Panc1 (cell line): ENCODE measurements at places on chromosomes 12 and 14.

DNA sequence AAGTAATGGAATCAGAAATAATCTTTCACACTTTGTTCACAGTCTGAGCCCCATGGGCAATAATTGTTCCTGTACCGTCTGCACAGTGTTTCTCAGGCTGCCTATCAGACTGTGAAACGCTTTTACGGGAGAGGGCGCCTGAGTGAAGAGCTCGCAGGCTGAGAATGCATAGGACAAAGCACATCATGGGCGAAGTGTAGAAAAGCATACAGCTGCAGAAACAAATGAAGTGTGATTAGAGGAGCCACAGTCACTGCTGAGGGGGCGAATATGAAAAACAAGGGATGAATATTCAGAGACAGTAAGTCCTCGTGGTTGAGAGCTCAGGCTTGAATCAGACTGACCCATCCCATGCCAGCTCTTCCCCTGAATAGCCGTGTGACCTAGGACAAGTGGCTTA is 438.4 kb upstream of the DCN start:
- no peak for DNase-seq

GRCh38 chr12:104164634-104165033 is 26.6 kb upstream of the NFYB start:
- no peak for DNase-seq

DNA sequence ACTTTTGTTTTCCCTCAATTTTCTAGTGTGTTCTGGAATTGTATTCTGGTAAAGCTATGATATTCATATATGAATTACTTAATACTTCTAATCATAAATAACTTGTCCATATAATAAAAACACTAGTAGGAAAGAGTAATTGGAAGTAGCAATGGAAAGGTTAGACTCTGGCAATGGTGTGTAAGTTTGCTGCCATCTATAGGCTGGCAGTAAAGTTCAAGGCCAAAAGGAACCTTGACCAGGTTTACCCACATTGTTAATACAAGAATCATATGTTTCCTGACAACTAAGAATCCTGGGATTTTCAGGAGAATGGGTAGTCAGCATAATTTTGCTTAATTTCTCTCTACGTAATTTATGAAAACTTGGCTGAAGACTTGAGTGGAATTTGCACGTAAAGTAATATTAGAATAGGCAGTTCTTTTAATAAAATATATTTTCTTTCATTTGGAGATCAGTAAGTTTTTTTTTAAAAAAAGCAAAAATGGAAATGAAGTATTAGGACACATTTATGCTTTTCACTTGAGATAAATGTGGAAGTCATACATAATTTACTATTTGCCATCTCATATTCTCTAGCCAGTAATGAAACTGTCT is 926.7 kb downstream of the GALC start:
- no peak for DNase-seq

DNA sequence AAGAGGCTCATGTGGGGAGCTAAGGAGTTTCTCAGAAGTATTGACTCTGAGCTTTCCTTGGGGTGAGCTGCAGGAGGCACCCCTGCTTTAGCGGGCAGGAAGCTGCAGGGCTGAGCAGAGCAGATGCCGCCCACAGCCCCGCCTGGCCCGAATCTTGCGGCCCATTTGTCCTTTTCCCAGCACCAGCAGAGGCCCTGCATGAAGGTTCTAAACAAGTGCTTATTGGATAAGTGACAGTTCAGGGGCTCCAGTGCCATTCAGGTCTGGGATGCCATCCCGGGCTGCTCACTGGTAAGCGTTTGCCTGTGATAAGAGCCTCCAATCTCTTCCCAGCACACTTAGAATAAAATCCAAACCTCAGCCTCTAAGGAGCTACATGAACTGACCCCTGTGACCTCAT is 11.4 kb downstream of the RILPL1 start:
- DNase-seq, result no peak

GRCh38 chr14:80634106-80634758 is 307.3 kb downstream of the CEP128 start:
- DNase-seq, result no peak

DNA sequence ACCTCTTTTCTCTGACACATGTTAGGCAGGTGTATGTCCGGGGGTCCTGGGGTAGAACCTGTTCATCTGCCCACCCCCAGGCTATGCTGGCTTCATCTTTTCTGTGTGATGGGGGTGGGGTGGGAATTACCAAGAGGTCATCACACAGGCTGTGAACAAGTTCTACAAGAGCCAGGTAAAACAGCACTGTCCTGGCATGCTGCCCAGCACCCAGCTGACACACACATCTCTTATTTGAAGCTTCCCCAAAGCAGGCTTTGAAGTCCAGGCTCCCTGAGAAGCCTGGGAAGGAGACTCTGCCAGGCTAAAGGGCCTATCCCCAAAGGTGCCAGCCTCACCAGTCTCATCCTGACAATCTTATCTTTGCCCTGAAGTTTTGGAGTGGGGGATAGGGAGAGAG is 141.1 kb downstream of the ALG10 start:
- no peak for DNase-seq

DNA sequence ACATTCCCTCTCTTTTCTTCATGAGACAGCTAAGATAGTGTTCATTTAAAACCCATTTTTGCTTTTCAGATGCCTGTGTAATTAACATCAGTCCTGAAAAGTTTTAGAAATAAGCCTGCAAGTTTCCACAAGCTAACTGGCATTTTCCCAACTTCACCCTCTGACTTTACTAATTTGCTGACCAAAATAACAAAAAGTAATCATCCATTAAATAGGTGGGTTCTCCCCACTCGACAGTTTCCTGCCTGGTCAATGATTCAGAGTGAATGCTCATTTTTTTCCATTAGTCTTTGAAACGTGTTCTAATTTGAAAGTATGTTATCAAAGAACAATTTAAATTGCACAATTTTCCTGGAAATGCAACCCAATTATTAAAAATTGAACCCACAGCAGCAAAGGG is 23.6 kb downstream of the NELL2 start:
- DNase-seq, result no peak

- no peak for DNase-seq
Measured at GRCh38 chr14:93115821-93116675, at the start of gene ITPK1. ITPK1 (minus strand) TSS chr14:93115925; CDS start chr14:93115163, 762 bp downstream.

GRCh38 chr12:645563-646071 is 17.6 kb downstream of the NINJ2 start:
- DNase-seq, result no peak

- DNase-seq, result no peak
Measured at GRCh38 chr12:92140896-92141536, 4.6 kb downstream of the BTG1 start.

GRCh38 chr12:57621497-57622292 is 10.5 kb downstream of the ARHGEF25 start:
- no peak for DNase-seq

DNA sequence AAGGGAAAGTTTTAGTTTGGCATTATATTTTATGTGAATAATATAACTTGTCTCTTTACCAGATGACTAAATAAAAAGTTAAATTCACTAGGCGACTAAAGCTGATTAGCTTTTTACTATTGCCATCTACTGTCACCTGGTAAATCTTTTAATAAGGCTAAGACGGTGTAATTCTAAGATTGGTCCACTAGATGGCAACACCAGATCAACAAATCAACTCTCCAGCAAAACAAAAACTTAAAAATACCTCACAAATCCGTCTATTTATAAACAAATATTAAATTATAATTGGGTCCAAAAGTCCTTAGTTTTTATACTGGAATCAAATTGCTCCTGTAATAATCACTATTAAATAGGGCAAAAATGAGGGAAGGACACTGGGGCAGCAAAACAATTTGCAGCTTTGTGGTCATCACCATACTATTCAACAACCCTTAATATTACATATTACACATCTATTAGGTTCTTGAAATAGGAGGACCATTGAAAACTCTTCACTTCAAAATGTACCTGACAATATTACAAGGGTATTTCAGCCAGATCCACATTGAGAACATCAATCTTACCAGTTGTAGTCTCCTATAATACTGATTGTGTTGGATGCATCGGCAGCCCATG is 47.9 kb downstream of the GALC start:
- DNase-seq, result peak; percentile 10

GRCh38 chr14:34187519-34188044 is 236.7 kb upstream of the EGLN3 start:
- no peak for DNase-seq

- no peak for DNase-seq
Measured at GRCh38 chr12:47991106-47992061, 12.9 kb downstream of the COL2A1 start.

DNA sequence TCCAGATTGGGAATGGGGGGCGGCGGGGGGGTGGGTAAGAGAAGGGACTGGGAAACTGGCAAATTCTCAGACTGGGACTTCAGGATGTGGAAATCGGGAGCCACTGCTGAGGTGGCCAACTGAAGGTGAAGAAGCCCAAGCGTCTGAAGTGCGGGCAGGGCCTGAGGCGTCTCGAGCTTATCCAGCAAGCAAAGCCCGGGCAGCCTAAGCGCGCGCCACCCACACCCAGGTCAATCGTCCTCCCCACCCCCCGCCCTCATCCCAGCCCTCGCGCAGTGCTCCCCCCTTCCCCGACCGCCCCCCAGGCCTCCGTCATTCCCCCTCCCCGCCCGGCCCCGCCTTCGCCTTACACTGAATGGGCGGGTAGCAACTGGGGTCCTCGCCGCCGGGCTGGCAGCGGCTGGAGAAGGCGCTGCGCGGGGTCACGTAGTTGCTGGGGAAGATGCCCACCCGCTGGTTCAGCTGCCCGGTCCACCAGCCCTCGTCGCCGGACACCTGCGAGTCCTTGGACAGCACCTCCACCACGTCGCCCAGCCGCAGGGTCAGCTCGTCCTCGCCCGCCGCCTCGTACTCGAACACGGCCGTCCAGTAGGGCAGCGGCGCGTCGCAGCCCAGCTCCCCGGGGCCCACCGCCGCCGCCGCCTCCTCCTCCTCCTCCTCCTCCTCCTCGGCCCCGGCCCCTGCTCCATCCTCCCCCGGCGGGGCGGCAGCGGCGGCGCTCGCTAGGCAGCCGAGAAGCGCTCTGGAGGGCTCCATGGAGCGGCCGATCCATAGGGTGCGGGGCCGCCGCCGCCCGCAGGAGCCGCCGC is 693 bp downstream of the MAP3K9 start:
- no peak for DNase-seq

DNA sequence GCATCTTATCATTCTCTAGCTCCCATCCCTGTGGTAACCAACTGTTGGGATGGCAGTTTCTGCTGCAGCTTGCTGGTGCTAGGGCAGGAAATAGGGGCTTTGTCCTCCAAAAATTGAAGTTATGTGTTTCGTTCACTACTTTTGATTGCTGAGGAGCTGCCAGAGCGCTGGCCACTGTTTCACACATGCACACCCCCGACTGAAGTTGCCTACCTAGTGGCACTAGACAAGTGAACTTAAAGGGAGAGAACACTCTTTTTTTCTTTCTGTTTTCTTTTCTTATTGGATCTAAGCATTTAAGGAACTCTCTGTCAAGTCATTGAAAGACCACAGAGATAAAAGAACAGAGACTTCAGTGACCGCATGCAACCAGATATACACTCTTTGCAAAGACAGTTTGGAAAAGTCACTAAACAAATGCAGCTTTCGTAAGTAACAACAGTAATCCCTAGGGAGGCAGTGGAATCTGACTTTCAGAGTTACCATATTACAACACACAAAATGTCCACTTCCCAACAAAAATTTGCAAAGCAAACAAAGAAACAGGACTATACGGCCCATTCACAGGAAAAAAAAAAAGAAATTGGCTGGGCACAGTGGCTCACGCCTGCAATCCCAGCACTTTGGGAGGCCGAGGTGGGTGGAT is 12.0 kb downstream of the TFCP2 start:
- no peak for DNase-seq

- DNase-seq, result no peak
Measured at GRCh38 chr12:126384026-126384564, 1318.9 kb downstream of the AACS start.

DNA sequence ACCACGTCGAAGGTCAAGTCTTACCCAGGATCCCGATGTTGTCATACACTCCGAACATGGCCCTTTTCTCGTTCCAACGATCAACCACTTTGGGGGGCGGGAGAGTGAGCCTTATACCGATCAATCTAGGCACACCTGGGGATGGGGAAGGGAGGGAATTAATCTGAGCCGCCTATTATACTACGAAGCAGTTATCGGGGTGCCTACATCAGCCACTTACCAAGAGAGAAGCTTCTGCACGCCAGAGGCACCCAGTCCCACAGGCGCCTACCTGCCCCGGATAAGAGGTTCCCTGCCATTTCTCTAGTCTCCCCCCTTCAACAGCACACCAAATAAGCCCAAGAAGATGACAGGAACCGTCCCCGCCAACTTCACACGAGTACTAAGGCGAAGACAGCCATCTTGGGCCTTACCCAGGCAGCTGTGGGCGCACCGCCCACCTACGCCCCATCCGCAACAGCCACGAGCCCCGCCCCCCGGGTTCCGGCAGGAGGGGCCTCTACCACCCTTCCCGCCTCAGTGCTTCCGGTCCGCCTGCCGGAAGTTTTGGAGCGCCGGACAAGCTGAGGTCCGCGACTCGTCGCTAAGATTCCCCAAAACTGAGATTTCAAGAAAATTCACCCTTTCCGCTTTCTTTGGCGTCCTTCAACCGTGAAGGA is at the start of gene MRPL51:
MRPL51 (minus strand) TSS at position 425 of the 659 bp plus-strand sequence; CDS start at position 299, 126 bp downstream.
- peak; percentile 73 for DNase-seq

GRCh38 chr14:52399921-52400595 is 85.9 kb downstream of the PTGER2 start:
- DNase-seq, result no peak

GRCh38 chr14:46054526-46054925 is 597.1 kb downstream of the RPL10L start:
- no peak for DNase-seq

GRCh38 chr12:3453990-3454680 is 36.9 kb upstream of the PRMT8 start:
- no peak for DNase-seq

GRCh38 chr14:23359167-23359626 is 5.8 kb downstream of the EFS start:
- DNase-seq, result no peak

- no peak for DNase-seq
Measured at GRCh38 chr12:99917711-99918402, 66.9 kb downstream of the ANKS1B start.

GRCh38 chr14:92456215-92457015 is 57.2 kb upstream of the RIN3 start:
- peak; percentile 43 for DNase-seq

- no peak for DNase-seq
Measured at GRCh38 chr14:101716077-101716950, 45.2 kb upstream of the PPP2R5C start.

- no peak for DNase-seq
Measured at GRCh38 chr12:75048767-75049166, 160.9 kb downstream of the KCNC2 start.

GRCh38 chr14:50943943-50944646 is at the start of gene PYGL:
PYGL (minus strand) TSS chr14:50944483; CDS start chr14:50944403, 80 bp downstream.
- no peak for DNase-seq

GRCh38 chr12:65164774-65165173 is 4.6 kb upstream of the LEMD3 start:
- no peak for DNase-seq
